ENCODE measurements at places on chromosomes 1 and 21.
A peak's percentile ranks its signal among the peaks of the same experiment; 100 is the strongest.

GRCh38 chr1:19257178-19257914 is 5.7 kb downstream of the MRTO4 start:
- DNase-seq: no peak

DNA sequence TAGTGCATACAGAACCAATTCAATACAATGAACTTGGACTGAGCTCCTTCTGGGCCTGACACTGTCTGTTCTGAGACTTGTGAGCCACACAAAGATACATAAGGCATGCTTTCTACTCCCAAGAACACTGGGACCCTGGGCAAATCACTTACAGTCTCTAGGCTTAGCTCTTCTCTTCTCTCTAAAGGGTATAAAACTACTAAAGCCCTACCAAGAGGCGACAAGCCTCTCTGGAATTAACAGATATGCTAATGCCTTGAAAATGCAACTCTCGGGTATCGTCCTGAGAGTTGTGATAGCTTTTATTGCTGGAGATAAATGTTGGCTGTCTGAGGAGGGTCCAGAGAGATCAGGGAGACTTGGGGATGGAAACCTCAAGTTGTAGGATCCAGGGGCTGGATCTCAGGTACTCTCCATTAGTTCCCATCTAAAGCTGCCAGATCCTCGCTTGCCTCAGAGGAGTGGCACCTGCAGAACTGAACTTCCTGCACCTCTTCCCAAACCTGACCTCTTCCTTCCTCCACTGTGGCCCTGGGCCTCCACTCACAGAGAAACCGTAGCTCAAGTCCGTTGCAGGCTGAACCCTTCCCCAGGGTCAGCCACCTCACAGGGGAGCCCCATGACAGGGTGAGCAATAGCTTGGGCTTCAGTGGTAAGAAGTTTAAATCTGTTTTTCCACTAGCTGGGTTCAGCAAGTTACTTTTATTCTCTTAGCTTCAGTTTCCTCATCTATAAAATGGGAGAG is 11.5 kb upstream of the CFAP45 start:
- DNase-seq: peak; percentile 62

- DNase-seq: no peak
Measured at GRCh38 chr21:45020629-45021427, 53.6 kb upstream of the ADARB1 start.

GRCh38 chr1:38221006-38221649 is 174.5 kb upstream of the POU3F1 start:
- DNase-seq: no peak

DNA sequence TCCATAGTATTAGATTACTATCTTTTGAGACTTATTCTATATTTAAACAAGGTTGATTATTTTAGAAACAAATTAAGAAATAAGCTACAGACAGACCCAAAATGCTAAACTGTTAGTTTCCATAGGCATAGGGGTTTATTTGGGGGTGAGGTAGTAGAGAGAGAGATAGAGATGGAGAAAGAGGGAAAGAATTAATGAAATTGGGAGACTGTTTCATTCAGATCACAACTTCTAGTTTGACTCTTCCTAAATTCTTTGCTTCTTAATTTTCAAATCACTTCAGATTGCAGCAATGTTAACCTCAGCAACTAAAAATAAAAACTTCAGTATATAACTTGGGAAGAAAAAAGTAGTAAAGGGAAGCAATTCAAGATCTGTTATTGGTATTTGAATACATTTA is 3.4 kb downstream of the JUN start:
- DNase-seq: no peak

- DNase-seq: peak; percentile 99
Measured at GRCh38 chr1:218304281-218305039, 19.4 kb downstream of the RRP15 start.

DNA sequence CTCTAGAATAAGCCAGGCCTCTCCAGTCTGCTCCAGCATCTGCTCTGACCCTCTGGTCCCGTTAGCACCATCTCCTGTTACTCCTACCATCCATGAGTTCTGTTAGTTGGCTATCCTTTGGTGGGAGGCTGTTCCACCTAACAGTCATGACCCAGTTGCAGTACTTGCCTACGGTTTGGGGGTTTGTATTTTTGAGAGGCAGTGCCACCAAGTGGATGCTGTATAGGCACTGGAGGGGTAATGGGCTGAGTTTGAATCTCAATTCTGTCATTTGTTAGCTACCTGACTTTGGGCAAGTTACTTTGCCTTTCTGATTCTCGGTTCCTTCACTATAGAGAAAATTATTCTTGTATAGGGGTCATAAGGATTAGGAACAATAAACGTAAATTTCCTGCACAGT is 12.1 kb upstream of the C8B start:
- DNase-seq: peak; percentile 28

DNA sequence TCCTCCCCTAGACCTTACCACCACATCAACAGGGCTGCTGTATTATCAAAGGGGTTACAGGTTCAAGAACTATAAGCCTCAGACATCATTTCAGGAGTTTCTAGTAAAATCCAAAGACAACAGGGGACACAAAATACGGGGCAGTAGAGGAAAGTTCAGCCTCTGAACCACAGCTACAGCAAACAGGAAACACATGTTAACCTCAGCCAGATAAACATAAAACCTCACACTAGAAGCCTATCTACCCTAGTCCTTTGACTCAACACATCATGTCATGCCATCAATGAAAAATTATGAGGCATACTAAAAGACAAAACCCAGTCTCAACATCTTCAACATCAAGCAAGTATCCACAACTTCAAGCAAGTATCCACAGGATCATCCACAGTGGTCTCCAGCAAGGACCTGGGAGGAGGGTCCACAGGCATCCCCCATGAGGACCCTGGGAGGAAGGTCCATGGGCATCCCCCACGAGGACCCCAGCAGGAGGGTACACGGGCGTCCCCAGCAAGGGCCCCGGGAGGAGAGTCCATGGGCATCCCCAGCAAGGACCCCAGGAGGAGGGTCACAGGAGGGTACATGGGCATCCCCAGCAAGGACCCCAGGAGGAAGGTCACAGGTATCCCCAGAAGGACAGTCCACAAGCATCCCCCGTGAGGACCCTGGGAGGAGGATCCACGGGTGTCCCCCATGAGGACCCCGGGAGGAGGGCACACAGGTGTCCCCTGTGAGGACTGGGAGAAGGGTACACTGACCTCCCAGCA is 440.0 kb downstream of the MATN1 start:
- no peak for DNase-seq

GRCh38 chr1:153677718-153678518 is 570 bp upstream of the NPR1 start:
- peak; percentile 77 for DNase-seq

DNA sequence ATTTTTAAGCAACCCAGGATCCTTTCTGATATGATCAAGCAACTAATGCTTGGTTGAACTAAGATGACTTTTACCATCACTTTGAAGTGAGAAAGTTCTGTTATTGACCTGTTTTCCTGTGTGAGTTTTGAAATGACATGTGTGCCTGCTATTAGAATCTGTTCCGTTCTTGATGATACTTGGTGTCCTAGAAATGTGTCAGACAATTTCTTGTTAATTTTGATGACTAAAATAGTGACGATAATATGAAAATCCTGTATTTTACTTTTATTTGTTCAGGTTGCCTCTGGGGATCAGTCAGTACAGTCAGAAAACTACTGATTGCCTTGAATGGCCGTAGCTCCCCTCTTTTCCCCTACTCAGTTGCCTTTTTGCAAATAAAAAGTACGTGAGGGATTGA is 228.0 kb downstream of the RYR2 start:
- no peak for DNase-seq

DNA sequence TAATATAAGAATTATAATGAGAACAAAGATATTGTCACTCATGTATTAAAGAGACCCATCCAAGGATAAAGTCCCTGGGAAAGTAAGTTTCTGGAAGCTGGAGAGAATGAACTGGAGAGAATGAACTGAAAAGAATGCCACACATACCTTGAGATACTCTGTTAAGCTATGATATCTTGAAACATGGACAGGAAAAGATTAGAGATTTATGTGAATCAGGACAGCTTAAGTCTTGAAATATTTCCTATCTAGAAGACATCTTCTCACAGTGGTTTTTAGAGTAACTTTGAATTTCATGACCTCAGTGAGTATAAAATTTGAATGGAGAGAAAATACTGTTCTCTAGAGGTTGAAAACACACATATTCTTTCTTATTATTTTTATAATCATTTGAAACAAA is 201.3 kb upstream of the HMCN1 start:
- no peak for DNase-seq

DNA sequence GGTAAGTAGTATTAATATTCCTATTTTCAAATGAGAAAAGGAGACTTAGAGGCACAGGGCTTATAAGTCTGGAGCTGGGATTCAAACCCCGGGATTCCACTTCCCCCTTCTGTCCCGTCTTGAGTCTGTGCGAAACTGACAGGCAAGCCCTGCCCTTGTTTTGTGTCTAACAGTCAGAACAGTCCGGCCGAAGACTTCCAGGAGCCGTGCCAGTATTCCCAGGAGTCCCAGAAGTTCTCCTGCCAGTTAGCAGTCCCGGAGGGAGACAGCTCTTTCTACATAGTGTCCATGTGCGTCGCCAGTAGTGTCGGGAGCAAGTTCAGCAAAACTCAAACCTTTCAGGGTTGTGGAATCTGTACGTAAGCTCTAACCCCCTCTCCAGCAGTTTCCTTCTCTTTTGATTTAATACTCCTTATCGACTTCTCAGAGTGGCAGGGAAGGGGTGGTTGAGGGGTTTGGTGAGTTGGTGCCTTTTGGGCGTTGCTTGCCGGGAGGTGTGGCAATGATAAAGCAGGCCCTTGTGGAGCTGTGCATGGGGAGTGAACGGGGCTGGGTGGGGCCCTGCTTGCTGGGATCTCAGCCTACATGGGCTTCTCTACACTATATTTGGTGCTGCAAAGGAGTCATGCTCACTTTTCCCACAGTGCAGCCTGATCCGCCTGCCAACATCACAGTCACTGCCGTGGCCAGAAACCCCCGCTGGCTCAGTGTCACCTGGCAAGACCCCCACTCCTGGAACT is 29.4 kb downstream of the IL6R start:
- no peak for DNase-seq

DNA sequence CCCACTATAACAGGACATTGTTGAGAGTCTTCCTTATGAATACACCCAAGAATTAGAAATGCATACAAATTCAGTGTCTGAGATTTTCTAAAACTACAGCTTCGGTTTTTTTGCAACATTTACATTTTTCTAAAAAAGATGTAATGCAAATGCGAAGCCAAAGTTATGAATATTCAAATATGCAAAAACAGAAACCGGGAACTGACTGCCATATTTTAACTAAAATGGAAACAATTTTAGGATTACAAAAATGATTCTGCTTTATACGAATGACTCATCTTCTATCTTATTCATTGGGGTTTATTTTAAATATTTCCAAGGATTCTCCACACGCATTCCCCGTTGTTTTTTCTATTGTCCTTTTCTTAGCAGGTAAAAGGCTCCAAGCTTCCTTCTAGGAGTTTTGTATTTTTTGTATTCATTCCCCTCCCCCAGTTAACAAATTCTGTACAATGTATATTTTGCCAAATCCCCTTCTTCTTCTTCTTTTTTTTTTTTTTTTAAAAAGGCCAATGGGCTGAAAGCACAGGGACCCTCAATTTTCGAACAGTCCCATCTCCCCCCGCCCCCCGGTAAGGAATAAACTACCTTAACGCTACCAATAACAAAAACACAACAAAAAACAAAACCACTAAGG is 1.0 kb downstream of the ARPC5 start:
- DNase-seq: peak; percentile 25

- no peak for DNase-seq
Measured at GRCh38 chr1:153792631-153793041, 17.4 kb downstream of the SLC27A3 start.

DNA sequence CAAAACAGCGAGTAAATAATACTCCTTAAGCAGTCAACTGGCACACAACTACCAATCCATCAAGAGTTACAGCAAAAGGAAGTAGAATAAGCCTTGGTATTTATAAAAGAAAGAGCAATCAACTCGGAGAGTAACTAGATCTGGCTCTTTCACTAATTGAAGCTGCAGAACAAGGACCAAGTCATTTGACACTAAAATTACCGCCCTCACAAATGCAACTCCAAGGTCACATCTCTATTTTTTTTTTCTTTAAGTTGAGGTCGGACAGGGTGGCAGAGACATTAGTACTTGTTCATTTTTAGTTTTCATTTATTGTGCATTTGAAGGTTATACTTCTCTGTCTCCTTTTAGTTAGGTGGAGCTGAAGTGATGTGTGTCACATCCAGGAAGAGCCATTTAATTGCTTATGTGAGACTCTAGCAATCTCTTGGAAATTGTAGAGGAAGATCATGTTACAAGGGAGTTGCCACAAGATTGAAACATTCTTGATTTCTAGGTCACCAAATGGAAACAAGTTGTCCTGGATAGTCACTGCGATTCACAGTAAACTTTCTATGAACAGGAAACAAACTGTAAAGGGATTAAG is 138.1 kb upstream of the ADAMTS5 start:
- no peak for DNase-seq

- no peak for DNase-seq
Measured at GRCh38 chr1:200053646-200054045, 26.1 kb downstream of the NR5A2 start.

DNA sequence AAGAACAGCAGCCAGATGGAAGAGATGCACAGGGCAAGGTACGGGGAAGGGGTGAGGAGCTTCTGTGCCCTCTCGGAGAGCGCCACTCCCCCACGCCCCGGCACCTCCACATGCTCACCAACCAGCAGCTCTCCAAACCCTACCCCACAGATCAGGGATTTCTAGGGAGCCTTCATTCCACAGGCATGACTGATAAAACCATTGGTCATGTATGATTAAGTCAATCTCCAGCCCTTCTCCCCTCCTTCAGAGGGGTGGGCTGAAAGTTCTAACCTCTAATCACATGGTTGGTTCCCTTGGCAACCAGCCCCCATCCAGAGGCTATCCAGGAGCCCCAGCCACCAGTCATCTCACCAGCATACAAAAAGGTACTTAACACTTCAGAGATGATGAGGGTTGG is 144.7 kb downstream of the TGFBR3 start:
- DNase-seq: no peak

- DNase-seq: no peak
Measured at GRCh38 chr1:202214089-202214843, 20.7 kb downstream of the LGR6 start.

- DNase-seq: no peak
Measured at GRCh38 chr1:156045076-156045475, 8.5 kb downstream of the UBQLN4 start.

- DNase-seq: no peak
Measured at GRCh38 chr1:200710166-200710565, 28.5 kb upstream of the CAMSAP2 start.

GRCh38 chr1:159957824-159958268 is 3.8 kb upstream of the SLAMF9 start:
- peak; percentile 84 for DNase-seq

DNA sequence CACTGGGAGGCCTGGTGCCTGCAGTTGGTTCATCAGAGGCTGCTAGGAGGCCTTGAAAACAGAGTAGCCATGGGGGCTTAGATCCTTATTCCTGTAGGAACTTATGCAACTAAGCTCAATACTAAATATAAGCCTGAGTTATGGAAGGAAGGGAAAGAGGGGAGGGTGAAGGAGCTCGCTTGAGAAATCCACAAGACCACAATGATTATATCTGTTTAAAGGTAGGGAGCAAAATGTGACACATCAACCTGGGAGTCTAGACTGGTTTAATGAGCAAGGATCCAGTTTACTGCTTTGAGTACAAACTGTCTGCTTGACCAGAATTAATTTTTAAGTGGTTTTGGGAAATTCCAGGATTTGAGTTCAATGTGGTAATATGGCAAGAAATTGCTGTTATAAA is 20.4 kb upstream of the ANGPTL7 start:
- no peak for DNase-seq

Measured in OCI-M1 (cell line).